ENCODE measurements at places on chromosomes 11 and 22. TPM values are rescaled to one million over a fixed set of nuclear protein-coding genes. Genes with fewer than 3 reads are reported as not detected.

DNA sequence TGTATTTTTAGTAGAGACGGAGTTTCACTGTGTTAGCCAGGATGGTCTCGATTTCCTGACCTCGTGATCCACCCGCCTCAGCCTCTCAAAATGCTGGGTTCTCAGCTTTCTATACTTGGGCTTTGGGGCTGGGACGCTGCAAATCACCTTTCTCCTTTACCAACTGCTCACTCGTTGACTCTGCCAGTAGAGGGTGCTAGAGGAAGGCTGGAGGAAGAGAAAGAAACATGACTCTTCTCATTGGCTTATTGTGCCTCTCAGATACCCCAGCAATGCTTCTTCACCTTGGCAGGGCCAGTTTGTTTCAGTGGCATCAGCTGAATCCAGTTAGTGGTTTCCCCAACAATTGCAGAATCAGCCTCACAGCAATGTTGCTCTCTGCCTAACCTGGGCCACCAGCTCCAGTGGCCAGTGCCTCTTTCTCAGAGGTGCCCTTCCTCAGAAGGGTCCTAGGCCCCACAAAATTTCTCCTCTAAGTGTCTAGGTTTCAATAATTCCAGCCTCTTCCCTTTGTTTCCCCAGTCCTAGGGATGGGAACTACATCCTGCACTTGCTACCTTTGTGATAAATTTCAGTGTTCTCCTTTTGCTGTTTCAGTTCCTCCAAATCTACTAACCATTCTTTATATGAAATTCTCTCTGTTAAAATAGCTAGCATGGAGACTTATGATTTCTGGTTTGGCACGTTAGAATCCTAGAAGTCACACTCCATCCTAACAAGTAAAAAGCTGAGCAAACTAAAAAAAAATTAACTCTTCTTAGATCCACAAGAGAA lies 71.5 kb upstream of the VSTM5 start:
- no peaks in the 10 kb centered on the region for H3K36me3 ChIP-seq
- H3K4me1 ChIP-seq: peaks cover 4% of the 10 kb centered on the region
- no peaks in the 10 kb centered on the region for H3K27me3 ChIP-seq

GRCh38 chr11:84882056-84882455 lies 745.1 kb downstream of the DLG2 start:
- no peak overlapping the region for H3K4me3 ChIP-seq
- no peaks in the 10 kb centered on the region for H3K27me3 ChIP-seq
- H3K4me1 ChIP-seq: no peaks in the 10 kb centered on the region
- H3K36me3 ChIP-seq: no peaks in the 10 kb centered on the region

GRCh38 chr11:112277941-112278340 lies 17.3 kb upstream of the PLET1 start:
- no peaks in the 10 kb centered on the region for H3K36me3 ChIP-seq
- DNase-seq: no peak
- H3K4me3 ChIP-seq: no peak overlapping the region
- peaks cover 5% of the 10 kb centered on the region for H3K4me1 ChIP-seq
- no peak overlapping the region for H3K27ac ChIP-seq

- no peaks in the 10 kb centered on the region for H3K36me3 ChIP-seq
- no peak overlapping the region for H3K4me3 ChIP-seq
- peaks cover 30% of the 10 kb centered on the region for H3K27me3 ChIP-seq
- no peak overlapping the region for H3K27ac ChIP-seq
These were observed 4.3 kb downstream of the KIRREL3 start for GRCh38 chr11:126996036-126996804.

Gene MPZL3
- polyA plus RNA-seq: 7.9 TPM

Gene OR8D1
- not detected for polyA plus RNA-seq

Gene SPA17
- 19.5 TPM for polyA plus RNA-seq
